ENCODE measurements at places on chromosomes 3 and 15.

GRCh38 chr15:74867466-74868038 is 5.6 kb downstream of the SCAMP2 start:
- no peak for ATAC-seq

- peak; percentile 20 for ATAC-seq
Observed at GRCh38 chr15:84819291-84819768, 2.2 kb downstream of the ALPK3 start.

- ATAC-seq = peak; percentile 64
Observed at GRCh38 chr15:47184003-47184907, 533.0 kb upstream of the SEMA6D start.

- ATAC-seq = no peak
Observed at GRCh38 chr3:189652042-189652441, 20.9 kb downstream of the TP63 start.

GRCh38 chr3:147730284-147730683 is 321.1 kb downstream of the ZIC1 start:
- no peak for ATAC-seq

GRCh38 chr3:71310359-71310979 is 273.1 kb downstream of the FOXP1 start:
- ATAC-seq = peak; percentile 90
